Skin of body (tissue), 3 donors: ENCODE measurements at places on chromosomes 6 and 20.

GRCh38 chr6:126069449-126069848 is 83.1 kb downstream of the TRMT11 start:
- DNase-seq, result no peak

DNA sequence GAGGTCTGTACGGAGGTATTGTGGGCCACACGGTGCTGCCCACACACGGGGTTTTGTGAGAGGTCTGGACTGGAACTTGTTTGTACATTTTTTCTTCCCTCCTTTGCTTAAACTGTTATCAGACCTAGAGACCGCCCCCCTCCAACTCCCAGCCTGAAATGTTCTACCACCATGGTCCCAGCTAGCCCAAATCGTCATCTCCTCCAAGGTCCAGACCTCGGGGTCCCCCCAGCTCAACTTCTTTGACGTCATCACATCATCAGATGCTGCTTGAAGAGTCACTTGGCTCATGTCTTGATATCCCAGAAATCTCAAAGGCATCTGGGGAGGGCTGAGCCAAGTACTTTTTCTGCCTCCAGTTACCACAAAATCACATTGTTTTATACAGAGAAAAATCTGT is 2.8 kb upstream of the CCDC170 start:
- no peak for DNase-seq

DNA sequence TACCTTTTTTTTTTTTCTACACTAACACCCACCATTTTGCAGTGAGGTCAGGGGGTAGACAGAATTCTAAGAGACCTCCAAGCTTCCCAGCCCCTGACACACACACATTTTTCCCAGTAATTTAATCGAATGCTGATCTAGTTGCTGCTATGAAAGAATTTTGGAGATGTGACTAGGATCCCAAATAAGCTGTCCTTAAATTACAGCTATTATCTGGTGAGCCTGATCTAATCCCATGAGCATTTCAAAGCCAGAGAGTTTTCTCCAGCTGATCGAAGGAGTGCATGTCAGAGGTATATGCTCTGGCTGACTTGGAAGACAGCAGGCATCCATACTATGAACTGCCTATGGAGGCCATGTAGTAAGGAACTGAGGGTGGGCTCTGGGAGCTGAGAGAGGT is 503.8 kb upstream of the MARCKS start:
- no peak for DNase-seq

- DNase-seq, result peak; percentile 42
Observed at GRCh38 chr20:54476169-54477009, 996 bp downstream of the DOK5 start.

- DNase-seq, result no peak
Observed at GRCh38 chr6:35576682-35577081, 64.0 kb upstream of the TULP1 start.

DNA sequence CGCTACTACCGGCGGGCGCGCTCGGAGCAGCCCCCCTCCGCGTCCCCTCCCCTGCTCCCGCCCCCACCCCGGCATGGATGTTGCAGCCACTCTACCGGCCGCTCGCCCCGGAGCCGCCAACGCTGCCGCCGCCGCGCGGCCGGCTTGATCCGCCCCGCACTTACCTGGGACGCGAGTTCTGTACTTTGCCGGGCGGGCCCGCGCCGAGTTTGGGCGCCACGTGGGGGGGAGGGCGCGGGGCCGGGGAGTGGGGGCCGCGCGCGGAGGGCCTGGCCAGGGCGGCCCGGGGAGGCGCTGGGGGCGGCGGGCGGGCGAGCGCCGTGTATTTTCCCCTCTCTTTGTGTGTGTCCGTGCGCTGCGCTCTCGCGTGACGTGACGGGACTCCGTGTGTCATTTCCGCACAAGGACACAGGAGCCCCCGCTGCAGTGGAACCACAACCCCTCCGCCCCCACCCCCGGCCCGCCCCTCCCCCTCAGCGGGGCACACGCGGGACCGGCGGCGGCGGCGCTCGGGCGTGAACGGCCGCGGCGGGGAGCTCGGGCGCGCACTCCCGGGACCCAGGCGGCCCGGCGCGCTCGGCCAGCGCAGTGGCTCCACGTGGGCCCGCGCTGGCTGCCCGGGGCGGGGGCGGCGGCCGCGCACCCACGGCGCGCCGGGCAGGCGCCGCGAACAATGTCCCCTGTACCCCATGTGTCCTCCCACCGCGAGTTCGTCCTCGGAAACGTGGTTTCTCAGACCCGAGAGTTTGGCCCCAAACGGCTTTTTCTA is at the start of gene BEND3:
BEND3 (minus strand) TSS at position 590 of the 769 bp plus-strand sequence. CDS start 16,230 bp downstream, outside the sequence.
- no peak for DNase-seq

DNA sequence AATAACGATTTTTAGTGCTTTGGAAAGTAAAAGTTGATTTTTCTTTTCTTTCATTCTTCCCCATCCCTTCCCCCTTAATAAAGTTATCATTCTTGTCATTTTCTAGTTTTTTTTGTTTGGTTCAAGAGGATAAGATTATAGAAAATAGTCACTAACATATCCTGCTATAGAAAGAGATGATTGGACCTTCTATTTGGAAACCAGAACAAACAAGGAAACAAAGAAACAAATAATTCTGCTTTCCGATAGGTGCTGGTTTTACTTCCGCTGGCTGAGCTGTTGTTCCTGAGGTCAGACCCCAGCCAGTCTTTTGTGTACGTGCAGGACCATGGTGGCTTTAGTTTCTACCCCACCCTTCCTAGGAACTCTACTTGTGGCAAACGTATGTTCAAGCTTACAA is at the start of gene CDH26:
CDH26 (plus strand) TSS at position 301 of the 400 bp plus-strand sequence. CDS start 304 bp downstream, outside the sequence.
- no peak for DNase-seq

GRCh38 chr6:96152114-96152708 is 136.4 kb downstream of the FUT9 start:
- DNase-seq, result no peak

- no peak for DNase-seq
Observed at GRCh38 chr20:48455651-48456365, 372.0 kb downstream of the PREX1 start.

- no peak for DNase-seq
Observed at GRCh38 chr6:21317642-21318041, 275.9 kb upstream of the SOX4 start.

GRCh38 chr20:13342469-13343242 is 121.6 kb downstream of the ISM1 start:
- DNase-seq, result no peak

- DNase-seq, result no peak
Observed at GRCh38 chr20:51326201-51326819, 216.2 kb downstream of the NFATC2 start.

DNA sequence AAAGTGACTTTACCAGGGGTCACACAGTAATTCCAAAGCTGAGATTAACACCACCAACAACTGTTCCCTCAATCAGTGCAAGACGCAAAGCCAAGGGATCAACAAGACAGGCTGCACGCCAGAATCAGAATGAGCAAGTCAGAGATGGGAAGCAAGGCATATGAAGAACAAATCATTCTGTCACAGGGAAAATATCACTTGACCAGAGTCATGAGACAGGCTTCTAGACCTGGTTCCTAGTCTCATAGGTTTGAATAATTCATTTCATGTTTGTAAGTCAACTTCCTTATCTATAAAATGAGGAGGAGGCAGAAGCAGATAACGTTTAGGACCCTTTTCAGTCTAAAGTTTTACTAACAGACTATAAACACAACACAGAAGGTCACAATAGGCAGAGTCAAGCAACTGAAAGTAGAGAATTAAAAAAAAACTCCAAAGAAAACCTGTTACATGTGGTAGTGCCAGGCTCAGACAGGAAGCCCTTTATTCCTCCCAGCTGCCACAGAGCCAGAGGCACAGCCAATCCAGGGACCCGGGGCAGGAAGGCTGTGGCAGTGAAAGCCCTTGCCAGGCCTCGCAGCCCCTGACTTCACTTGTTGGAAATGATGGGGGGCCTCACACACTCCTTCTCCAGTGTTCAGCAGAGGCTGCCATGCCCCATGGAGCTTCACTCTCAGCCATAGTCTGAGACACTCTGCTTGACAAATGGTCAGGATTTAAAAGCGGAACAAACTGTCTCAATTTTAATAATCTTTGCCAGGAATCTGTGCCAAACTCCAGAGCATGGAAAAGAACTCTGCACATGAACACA is 29.2 kb upstream of the DST start:
- peak; percentile 24 for DNase-seq

DNA sequence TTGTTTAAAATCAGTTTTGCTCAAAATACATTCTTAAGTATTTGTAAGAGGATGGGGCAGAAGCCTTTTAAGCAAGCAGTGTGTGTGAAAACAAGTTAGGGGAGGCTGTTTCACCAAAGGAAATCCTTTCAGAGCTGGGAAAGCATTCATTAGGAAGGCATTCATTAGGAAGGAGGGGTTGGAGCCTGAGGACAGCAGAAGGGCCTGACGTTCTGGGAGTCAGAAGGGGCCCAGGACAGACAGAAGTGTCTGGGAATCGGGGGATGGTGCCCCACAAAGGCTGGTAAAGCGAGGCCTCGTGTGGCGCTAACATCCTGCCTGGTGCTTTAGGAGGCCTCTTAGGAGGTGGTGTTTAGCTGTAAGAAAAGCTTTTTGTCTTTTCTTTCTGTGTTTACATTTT is 80.6 kb upstream of the NXT1 start:
- DNase-seq, result no peak

DNA sequence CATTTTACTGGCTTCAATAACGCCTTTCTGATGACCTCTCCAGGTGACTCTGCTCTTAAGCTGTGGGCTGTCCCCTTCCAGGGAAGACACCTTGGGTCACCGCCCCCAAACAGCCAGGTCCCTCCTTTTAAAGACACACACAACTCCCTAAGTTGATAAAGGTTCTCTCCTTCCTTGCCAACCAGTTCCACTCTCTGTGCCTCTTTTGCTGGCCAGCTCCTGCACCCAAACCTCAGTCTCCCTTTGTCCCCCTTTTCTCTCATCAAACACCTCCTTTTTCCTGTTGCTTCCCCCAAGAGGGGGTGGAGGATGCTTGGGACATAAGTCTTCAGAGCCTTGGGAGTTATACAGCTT is 1.0 kb downstream of the NCOA6 start:
- no peak for DNase-seq

DNA sequence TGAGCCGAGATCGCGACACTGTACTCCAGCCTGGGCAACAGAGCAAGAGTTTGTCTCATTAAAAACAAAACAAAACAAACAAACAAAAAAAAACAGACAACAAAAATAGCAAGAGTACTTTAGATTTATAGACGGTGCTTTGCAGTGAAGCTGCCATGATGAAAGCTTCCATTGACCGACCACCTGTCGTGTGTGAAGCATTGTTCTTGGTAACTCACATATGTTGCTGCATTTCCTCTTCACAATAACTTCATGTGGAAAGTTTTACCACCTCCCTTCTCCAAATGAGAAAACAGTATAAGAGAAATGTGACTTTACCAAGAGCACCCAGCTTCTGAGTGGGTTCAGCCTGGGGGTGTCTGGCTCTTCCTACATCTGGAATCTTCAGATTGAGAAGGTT is 56.4 kb upstream of the PTGIS start:
- DNase-seq, result no peak

GRCh38 chr6:152458648-152459644 is 178.2 kb downstream of the SYNE1 start:
- no peak for DNase-seq

GRCh38 chr20:23640671-23641667 is 3.2 kb upstream of the CST3 start:
- no peak for DNase-seq

DNA sequence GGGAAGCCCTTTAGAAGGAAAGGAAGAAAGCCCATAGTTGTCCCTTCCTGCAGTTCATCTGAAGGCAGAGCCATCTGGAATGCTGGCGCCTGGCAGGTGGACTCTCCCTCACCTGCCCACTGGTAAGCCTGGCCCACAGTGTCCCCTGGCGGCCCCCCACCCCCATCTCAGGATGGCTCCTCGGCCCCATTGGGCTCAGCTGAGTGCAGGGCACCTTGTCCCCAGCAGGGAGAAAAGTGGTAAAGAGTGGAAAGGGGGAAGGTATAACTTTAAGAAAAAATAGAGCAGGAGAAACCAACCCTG is 12.6 kb downstream of the SS18L1 start:
- DNase-seq, result no peak

DNA sequence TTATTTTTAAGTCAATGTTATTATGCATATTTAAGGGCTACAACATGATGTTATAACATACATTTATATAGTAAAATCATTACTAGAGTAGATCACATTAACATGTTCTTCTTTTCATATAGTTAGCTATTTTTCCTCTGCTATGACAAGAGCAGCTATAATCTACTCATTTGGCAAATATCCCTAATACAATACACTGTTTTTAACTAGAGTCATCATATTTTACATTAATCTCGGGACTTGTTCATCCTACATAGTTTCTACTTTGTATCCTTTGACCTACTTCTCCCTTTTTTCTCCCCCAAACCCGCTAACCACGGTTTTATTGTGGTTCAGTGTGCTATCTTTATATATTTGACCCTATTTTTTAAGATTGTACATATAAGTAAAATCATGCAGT is 249.0 kb downstream of the EPM2A start:
- no peak for DNase-seq

DNA sequence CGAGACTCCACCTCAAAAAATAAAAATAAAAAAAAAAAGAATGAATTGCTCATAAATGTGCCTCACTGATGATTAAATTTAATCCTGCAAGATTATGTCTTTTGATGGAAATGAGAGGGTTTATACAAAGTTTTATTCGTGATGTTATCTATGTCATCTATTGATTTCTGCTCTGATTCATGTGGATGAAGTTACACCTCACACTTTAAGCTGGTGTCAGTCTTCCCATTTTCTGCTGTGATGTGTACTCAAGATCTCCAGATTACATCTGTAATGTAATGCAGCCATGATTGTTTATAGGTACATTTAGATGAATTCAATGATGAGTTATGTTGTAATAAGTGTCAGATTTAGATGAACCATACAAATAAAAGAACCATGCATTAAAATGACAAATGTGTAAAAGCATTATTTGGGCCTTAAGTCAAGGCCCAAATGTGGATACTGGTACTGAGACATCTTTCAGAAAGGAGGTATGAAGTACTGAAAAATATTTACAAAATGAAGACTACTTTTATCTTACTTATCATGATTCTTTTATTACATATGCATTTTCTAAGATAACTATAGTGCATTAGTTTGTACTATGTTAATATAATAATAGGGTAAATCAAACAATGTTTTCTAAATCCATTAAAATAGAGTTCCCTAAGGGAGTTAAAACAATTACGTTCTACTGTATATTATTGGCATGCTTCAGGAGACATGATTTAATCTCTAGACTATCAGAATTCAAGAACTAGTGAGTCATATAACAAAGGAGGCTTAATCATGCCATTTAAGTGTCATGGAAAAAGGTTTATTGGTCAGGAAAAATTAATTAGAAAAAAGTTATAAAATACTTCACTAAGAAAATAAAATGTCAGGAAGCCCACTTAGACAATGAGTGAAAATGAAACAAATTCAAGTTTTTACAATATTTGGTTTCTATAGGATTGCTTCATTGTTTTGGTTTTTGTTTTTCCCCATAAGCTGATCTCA is 34.5 kb downstream of the HCRTR2 start:
- no peak for DNase-seq

- DNase-seq, result no peak
Observed at GRCh38 chr20:49510562-49511122, 28.2 kb upstream of the KCNB1 start.

- no peak for DNase-seq
Observed at GRCh38 chr20:37622728-37623127, 71.1 kb upstream of the CTNNBL1 start.
